CD4-positive, alpha-beta T cell treated with Interleukin-15 for 1 hour (primary cell): ENCODE measurements at places on chromosomes 5 and 9.
A peak's percentile ranks its signal among the peaks of the same experiment; 100 is the strongest.

- no peak for DNase-seq
Observed at GRCh38 chr9:80699511-80699998, 989.8 kb downstream of the TLE1 start.

DNA sequence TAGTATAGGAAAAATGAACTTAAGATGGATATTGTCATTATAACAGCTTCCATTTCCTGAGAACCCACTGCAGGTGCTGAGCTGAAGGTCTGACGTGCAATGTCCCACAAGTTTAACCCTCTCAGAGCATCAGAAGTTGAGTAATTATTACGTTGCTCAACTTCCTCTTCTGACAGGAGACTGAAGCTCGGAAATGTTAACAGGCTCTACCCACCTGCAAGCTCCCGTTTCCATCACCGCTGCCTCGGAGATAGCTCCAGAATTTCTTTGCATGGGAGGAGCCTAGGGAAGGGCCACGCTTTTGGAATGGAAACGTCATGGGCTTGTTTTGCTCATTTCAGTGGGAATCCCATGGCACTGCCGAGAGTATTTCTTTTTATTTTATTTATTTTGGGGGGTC is 1.0 kb upstream of the NTMT1 start:
- peak; percentile 52 for DNase-seq

- no peak for DNase-seq
Observed at GRCh38 chr5:60583616-60584015, 116.3 kb downstream of the DEPDC1B start.

- no peak for DNase-seq
Observed at GRCh38 chr5:169869066-169869465, 111.2 kb downstream of the INSYN2B start.

- DNase-seq, result no peak
Observed at GRCh38 chr5:139690803-139691629, 42.9 kb downstream of the CXXC5 start.

GRCh38 chr9:89993678-89994630 is 389.1 kb downstream of the GADD45G start:
- peak; percentile 55 for DNase-seq

- no peak for DNase-seq
Observed at GRCh38 chr5:157063776-157064430, 5.0 kb upstream of the HAVCR1 start.

DNA sequence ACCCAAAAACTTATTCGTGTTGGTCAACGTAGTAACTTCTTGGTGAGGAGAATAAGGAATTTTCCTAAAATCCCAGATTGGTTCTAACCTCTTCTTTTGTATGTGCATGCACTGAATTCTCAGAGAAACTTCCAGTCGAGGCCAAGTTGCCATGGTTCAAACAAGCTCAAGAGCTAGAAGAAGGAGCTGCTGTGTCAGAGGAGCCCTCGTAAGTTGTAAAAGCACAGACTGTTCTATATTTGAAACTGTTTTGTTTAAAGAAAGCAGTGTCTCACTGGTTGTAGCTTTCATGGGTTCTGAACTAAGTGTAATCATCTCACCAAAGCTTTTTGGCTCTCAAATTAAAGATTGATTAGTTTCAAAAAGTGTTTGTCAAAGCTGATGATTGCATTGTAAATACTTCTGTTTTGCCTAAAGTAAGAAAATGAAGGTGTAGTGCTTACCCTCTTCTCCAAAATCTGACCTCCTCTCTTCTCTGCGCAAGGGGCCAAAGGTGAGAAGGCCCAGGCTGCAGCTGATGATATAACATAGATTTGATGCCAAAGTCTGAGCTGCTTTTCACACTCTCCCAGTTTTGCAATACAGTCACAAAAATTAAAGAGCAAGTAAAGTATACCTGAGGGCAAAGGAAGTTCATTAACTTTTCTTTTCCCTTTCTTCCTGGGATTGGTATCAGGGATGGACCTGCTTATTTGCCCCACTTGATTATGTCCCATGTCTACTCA is 210.8 kb downstream of the ADAMTSL1 start:
- DNase-seq, result no peak
